HS-27A (cell line): ENCODE measurements at places on chromosomes 1 and 21.

GRCh38 chr1:222914861-222915632 is 100.2 kb downstream of the DISP1 start:
- DNase-seq, result no peak

GRCh38 chr21:43827015-43827611 is 37.7 kb downstream of the RRP1 start:
- no peak for DNase-seq

- DNase-seq, result no peak
Measured at GRCh38 chr1:226696547-226696946, 42.5 kb downstream of the ITPKB start.

- DNase-seq, result no peak
Measured at GRCh38 chr1:240090957-240091600, 604 bp upstream of the FMN2 start.

- no peak for DNase-seq
Measured at GRCh38 chr1:21822349-21822748, 10.3 kb downstream of the LDLRAD2 start.

DNA sequence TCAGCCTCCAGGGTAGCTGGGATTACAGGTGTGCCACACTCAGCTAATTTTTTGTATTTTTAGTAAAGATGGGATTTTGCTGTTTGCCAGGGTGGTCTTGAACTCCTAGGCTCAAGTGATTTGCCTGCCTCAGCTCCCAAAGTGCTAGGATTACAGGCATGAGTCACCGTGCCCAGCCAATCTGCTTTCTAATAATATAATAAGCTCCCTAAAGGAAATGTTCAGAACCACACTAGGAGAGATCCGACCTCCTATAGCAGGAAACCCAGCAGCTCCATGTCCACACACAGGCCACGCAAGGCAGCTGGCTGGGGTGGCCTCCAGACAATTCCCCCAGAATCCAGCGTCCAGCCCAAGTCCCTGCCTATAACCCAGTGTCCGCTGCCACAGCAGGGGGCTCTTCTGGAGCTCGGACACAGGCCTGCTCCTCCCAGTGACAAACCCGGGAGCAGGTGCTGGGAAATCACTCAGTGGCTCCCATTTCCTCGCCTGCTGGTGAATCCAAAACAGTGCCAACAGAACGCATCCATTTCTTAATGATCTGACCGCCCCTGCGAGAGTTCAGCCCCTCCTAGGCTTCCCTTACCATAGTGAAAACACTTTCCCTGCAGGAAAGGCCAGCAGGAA is 7.5 kb downstream of the RIPK4 start:
- no peak for DNase-seq

DNA sequence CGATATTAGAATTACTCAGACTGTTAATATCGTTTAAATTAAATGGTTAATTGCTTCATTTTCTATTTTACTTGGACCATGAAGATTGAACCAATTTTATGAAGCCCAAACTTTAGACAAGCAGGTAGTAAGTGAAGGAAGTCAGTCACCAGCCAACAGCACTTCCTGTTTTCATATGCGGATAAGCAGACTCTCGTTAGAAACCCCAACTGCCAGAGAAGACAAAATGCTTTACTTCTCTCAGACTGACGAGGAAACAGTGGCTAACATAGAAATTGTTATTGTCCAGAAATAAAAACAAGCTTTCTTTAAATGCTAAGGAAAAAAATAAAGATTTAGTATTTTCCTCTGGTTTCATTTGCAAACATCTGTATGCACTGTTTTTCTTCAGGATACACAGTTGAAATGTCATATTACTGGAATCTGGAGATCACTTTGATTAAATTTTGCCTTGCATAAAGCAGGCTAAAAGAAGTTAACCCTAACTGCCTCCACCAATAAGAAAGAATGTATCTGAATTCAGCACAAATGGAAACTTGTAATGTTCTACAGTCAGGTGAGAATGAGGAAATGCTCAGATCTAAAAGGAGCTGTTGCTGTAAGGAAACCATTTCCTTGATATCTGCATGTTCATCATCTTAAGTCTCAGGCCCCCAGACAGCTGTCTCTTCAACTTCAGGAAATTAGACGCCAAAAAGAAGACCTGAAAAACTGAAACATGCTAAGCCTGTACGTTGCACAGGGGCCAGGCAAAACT is 129.8 kb upstream of the SAMSN1 start:
- no peak for DNase-seq

DNA sequence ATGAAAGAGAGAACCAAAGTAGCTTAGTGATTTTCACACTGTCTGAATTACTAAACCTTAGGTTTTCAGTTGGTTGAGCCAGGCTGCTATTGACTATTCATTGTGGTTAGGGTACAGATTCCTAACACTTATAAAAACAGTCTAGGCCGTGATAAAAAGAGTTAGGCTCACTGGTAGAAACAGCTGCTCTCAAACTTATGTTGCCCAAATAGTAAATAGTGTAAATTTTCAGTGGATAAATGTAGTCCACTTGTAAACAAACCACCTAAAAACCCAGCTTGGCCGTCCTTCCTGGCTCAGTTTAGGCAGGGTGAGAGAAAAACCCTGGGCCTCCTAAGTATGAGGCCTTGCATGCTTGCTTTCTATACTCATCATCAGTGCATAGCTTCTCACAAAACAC is 34.9 kb downstream of the ARID1A start:
- DNase-seq, result no peak

DNA sequence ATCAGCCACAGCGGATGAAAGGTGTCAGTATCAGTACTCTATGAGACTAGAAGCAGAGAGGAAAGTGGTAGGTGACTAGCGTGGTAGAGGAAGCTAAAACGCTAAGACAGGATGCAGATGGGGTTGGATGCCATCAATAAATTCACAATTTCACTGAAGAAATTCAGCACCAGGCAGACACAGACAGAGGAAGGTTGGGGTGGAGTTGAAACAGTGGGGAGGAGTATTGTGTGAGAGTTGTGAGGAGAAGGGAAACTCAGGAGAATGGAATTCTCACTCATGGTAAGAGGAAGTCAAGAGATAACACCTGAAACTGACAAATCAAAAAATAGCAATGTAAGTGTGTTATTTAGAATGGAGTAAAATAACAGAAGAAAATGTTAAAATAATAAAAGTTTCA is 208.5 kb upstream of the DAB1 start:
- no peak for DNase-seq

GRCh38 chr1:208132287-208132882 is 111.8 kb downstream of the PLXNA2 start:
- DNase-seq, result peak; percentile 33

- DNase-seq, result no peak
Measured at GRCh38 chr1:34070201-34070836, 94.7 kb downstream of the CSMD2 start.

DNA sequence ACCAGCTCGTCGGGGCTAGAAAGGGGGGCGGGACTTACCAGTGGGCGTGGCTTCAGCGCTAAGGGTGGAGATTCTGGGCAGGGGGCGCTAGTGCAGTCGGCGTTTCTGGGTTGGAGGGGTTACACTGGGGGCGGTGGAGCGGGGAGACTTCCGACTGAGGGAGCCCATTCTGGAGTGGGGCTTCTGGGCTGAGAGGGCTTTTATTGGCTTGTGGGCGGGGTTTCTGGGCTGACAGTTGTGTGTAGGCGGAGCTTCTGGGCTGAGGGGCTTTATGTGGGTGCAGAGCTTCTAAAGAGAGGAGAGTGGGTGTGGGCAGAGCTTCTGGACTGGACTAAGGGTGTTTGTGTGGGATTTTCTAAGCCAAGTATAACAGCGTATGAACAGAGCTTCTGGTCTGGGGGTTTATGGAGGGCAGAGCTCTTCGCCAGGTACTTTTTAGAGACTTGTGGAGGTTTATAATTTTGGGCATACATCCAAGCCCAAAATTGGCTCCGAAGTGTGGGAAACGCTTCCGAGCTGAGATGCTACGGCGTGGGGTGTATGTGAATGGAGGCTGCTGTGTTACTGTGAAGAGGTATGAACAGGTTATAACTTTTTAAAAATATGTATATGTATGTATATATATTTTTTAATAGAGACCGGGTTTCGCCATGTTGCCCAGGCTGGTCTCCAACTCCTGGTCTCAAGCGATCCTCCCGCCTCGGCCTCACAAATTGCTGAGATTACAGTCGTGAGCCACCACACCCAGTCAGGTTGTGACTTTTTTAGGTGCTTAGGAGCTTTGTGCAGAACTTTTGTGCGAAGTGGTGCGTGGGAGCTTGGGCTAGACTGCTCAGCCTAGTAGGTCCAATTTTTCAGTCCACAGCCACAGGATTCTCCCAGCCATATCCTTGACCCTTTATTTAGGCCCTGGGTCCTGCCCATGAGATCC is 825 bp downstream of the TMEM39B start:
- DNase-seq, result no peak

GRCh38 chr1:93769777-93770176 is 88.1 kb upstream of the BCAR3 start:
- DNase-seq, result no peak

GRCh38 chr1:92346866-92347640 is 48.2 kb downstream of the RPAP2 start:
- DNase-seq, result no peak

- DNase-seq, result peak; percentile 89
Measured at GRCh38 chr1:205301205-205301821, 20.2 kb downstream of the NUAK2 start.

- DNase-seq, result no peak
Measured at GRCh38 chr1:10825592-10825991, 29.1 kb upstream of the CASZ1 start.

DNA sequence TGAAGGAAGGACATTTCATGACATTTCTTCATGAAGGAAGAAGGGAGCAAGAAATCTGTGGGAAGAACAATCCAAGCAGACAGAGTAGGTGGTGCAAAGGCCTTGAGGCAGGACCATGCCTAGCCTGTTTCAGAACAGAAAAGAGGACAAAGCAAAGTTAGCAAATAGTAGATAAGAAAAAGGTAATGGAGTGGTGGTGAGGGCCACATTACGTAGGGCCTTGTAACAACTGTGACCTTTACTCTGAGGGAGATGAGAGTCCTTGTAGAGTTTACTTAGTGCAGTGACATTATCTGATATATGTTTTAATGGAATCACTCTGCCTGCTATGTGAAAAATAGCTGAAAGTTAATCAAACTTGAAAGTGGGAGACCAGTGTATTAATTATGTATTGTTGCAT is 6.4 kb upstream of the TSNAX start:
- DNase-seq, result no peak

DNA sequence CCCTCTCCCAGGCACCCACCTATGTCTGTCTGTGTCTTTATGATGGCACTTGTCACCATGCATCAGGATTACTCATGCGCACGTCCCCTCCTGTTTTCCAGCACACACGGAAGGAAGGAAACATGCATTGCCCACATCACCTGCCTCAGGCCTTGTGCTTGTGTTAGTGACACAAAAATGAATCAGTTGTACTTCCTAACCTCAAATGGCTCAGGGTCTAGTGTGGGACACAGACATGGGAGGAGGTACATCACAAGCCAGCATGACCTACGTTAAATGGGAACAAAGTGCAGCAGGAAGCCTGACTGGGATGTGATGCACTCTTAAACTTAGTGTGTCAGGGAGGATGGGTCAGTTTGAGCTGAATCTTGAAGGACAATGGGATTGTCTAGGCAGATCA is 126.7 kb downstream of the TRABD2B start:
- DNase-seq, result no peak

DNA sequence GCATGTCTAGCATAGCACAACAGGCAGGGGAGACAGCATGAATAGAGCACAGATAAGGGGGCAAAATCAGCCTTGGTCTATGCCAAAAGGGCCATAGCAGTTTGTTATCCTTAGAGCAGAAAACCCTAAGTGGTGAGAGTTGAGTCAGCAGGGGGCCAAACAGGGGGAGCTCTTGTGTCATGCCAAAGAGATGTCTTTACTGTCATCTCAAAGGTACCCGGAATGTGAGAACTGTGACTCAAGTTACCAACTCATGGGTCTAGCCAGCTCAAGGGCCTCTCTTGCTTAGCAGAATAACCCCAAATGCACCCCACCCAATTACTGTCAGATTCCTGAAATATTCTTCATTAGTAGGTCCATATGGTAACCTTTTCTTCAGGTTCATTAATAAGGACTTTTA is 45.9 kb upstream of the NRDC start:
- DNase-seq, result peak; percentile 88

DNA sequence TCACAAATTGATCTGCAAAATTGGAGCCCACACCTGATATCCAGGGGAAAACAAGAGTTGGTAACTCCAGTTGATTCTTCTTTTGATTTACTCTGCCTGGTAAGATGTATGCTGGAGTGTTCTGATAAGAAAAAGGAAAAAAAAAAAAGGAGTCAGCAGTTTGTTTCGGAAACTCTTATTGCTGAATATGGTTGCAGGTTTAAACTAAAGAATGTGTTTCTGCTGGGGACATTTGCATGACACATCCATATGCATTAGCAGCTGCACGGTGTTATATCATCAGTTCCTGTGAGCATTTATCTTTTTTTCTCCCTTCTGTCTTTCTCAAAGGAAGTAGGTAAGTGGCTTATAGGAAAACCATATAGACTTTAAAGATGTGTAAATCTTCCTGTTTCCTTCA is 418.5 kb upstream of the ESRRG start:
- DNase-seq, result no peak

GRCh38 chr1:67723620-67724019 is 38.6 kb downstream of the GADD45A start:
- no peak for DNase-seq

- DNase-seq, result no peak
Measured at GRCh38 chr1:12035312-12035711, 16.0 kb downstream of the MIIP start.

- DNase-seq, result no peak
Measured at GRCh38 chr1:19294638-19295037, 6.1 kb upstream of the AKR7A3 start.

GRCh38 chr1:10848109-10848684 is 51.8 kb upstream of the CASZ1 start:
- no peak for DNase-seq

DNA sequence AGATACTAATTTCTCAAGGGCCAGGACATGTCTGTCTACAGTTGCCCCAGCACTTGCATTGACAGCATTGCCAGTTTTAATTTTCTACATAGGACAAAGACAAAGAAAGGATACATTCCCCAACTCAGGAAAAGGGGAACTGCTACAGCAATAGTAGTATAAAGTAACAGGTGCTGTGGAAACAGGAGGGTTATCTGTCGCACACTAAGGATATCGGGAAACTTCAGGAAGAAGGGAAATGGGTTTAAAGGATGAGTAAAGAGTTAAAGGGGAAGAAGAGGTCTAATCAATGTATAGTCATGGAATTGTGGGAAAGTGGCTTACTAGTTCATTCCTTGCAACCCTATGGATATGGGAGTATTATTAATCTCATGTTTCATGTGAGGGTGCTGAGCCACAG is 16.2 kb downstream of the SYNC start:
- no peak for DNase-seq

- DNase-seq, result no peak
Measured at GRCh38 chr1:232470711-232471110, 159.2 kb downstream of the SIPA1L2 start.
